Lower lobe of right lung (tissue), 2 donors: ENCODE measurements at places on chromosomes 7 and 10.

- no peak for DNase-seq
Observed at GRCh38 chr7:90276033-90276728, 31.2 kb downstream of the CFAP69 start.

GRCh38 chr10:96025566-96025965, 17.8 kb upstream of the CCNJ start:
- DNase-seq: no peak

- DNase-seq: no peak
Observed at GRCh38 chr10:25405871-25406270, 231.1 kb downstream of the GPR158 start.

- no peak for DNase-seq
Observed at GRCh38 chr10:82796510-82796909, 921.5 kb downstream of the NRG3 start.

- no peak for DNase-seq
Observed at GRCh38 chr7:28230261-28230660, 49.7 kb upstream of the JAZF1 start.

- no peak for DNase-seq
Observed at GRCh38 chr7:35430547-35431153, 176.8 kb upstream of the TBX20 start.

GRCh38 chr7:126937171-126937570, 315.6 kb downstream of the GRM8 start:
- DNase-seq: no peak

DNA sequence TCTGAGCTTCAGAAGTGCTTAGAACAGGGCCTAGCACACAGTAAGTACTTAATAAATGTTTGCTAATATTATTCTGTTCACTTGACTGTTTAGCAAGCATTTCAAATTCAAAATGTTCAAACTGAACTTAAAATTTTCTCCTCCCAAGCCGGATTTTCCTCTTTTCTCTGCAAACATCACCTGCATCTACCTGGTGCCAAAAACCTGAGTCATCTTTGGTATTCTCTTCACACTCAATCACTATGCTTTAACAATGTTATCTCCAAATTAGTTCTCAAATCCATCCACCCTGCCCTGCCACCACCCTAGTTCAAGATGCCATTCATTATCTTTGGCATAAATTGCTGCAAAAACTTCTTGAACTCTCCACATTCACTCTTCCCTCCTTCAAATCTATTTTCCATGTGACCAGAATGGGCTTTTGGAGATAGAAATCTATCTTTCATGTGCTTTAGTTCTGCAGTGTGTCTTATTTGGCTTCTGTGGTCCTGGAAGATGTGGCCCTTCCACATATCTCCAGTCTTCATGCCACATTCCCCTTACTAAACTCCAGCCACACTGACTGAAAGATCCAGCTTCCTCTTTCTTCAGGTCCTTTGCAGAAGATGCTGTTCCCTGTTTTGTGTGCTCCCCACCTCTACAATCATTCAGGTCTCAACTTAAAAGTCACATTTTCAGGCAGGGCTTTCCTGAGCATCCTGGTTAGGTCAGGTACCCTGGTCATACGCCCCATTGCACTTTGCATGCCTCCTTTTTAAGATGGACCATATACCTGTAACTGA, 2.0 kb downstream of the GGCT start:
- DNase-seq: no peak
